Astrocyte (in vitro differentiated cells and primary cell): ENCODE measurements at places on chromosomes 16 and 17. TPM values are rescaled to one million over a fixed set of nuclear protein-coding genes. Genes with fewer than 3 reads are reported as not detected.
A peak's percentile ranks its signal among the peaks of the same experiment; 100 is the strongest.

Gene ITGAD
- not detected in 2 replicates for total RNA-seq

Gene WWOX
- 7.1 and 7.3 TPM in 2 replicates for total RNA-seq

Gene MYH11
- 1.0 and 1.7 TPM in 2 replicates for total RNA-seq

Gene ARL5C
- total RNA-seq, result not detected in 2 replicates

Gene TMEM106A
- 10.1 and 11.4 TPM in 2 replicates for total RNA-seq

Gene C1QL1
- not detected in 2 replicates for total RNA-seq

Gene GFAP
- 0.22 TPM in 1 of 2 replicates, not detected in the other for total RNA-seq

GRCh38 chr17:21202512-21202911 is 11.4 kb downstream of the TMEM11 start:
- no peak overlapping the region for H3K4me3 ChIP-seq
- DNase-seq, result no peak
- H3K4me1 ChIP-seq, result peaks cover 5% of the 10 kb centered on the region
- peaks cover 2% of the 10 kb centered on the region for H3K36me3 ChIP-seq

DNA sequence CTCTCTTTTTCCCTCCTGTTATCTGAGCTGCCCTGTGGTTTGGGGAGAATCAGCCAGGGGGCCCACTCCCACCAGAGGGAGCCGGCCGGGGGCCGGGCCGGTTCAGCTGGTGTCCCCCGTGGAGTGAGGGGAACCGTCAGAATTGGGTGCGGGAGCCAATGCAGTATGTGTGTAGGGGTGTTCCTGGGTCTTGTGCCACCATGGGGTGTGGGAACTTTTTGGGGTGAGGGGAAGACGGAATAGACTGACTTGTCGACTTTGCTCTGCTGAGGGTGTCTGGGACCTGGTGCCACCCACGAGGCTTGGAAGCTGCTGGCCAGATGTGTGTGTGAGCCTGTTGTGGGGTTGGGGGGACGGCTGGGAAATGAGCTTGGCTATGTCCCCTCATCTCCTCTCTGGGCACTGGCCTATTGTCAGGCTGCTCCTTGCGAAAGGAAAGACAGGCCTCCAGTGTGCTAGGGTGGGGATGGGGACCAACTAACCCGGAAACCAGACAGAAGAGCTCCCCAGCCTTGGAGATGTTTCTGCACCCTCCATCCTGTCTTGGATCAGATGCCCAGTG is 9.9 kb downstream of the RARA start:
- no peaks in the 10 kb centered on the region for H3K27me3 ChIP-seq
- DNase-seq, result no peak
- H3K27ac ChIP-seq, result peak overlapping the region; percentile 87
- peaks cover 85% of the 10 kb centered on the region for H3K4me1 ChIP-seq
- no peaks in the 10 kb centered on the region for H3K36me3 ChIP-seq

- H3K27ac ChIP-seq, result no peak overlapping the region
- no peaks in the 10 kb centered on the region for H3K4me1 ChIP-seq
Measured at GRCh38 chr16:82524976-82525375, 101.8 kb upstream of the CDH13 start.

DNA sequence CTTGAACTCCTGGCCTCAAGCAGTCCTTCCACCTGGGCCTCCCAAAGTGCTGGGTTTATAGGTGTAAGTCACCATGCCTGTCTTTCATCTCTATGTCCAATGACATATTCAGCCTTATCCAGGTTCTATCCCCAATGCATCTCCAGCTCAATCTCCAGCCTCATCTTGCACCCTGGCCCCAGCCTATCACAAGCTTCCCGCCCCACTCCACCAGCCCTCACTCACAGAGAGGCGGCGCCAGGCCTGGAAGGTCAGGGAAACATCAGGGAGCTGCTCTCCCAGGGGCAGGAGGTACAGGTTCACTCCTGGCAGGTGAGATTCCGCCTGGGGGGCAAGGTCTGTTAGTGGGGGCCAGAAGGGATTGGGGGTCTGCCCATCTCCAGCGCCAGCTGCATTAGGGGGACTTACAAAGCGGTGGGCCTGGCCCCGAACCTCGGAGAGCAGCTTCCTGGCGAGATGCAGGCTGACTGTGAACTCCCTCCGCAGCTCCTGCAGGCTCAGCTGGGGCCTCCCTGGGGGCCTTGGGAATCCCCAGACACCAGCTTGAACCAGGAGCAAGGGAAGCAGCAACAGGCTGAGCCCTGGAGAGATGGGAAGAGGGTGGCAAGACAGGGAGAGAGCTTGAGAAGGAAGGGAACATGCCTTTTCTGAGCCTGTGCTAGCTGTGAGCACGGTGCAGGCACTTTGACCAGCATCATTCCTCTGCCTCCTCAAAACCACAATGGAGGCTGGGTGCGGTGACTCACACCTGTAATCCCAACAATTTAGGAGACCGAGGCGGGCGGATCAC is 3.0 kb downstream of the IL27 start:
- H3K4me1 ChIP-seq, result no peaks in the 10 kb centered on the region
- DNase-seq, result no peak
- no peak overlapping the region for H3K27ac ChIP-seq
- H3K36me3 ChIP-seq, result no peaks in the 10 kb centered on the region
- H3K27me3 ChIP-seq, result peaks cover 7% of the 10 kb centered on the region
- no peak overlapping the region for H3K4me3 ChIP-seq

- no peak overlapping the region for H3K27ac ChIP-seq
- no peaks in the 10 kb centered on the region for H3K4me1 ChIP-seq
- H3K4me3 ChIP-seq, result no peak overlapping the region
- H3K27me3 ChIP-seq, result no peaks in the 10 kb centered on the region
Measured at GRCh38 chr16:71432906-71433305, 8.9 kb downstream of the TLE7 start.

DNA sequence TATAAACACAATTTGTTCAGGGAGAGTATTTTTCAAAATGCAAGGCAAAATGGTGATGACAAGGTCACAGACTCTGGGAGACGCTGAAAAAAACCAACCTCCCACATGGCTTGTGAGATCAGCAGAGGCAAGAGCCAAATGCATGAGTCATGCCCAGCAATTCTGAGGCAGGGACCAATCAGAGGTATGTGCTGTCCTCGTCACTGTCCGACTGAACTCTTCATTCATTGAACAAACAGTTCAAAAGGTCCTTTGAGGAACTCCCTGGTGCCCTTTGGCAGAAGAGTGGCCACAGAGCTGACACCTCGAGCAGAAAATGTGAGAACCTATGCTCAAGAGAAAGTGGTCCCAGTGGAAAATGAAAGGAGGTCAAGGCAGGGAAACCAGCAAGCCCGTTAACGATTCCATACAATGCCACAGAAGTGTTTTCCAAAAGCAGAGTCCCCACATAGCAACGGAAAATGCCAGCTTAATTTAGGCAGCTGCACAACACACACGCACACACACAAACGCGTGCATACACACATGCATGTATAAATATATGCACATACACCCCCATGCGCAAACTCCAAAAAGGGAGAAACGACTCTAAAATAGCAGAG is 50.9 kb downstream of the CDH11 start:
- DNase-seq, result peak; percentile 98
- peaks cover 41% of the 10 kb centered on the region for H3K4me1 ChIP-seq
- peak overlapping the region; percentile 13 for H3K4me3 ChIP-seq
- no peaks in the 10 kb centered on the region for H3K27me3 ChIP-seq

DNA sequence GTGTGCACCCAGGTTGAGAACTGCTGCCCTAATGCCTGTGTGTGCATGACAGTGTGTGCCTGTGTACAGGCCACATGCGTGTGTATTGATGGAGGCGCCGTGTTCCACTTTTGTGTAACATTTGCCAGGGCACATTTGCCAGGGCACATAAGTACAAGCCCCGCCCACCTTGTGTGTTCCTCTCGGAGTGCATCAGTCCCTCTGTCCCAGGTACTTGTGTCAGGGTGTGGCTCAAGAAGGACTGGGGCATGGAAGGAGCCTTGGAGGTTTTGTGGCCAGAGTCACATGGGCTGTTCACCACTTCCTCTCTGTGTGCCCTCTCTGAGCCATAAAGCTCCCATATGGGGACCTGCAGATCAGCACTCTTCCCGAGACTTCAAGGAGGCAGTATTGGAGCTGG is 73.9 kb downstream of the MRM1 start:
- H3K27ac ChIP-seq, result no peak overlapping the region
- no peak for DNase-seq
- H3K27me3 ChIP-seq, result peaks cover 18% of the 10 kb centered on the region
- no peak overlapping the region for H3K4me3 ChIP-seq
- no peaks in the 10 kb centered on the region for H3K36me3 ChIP-seq

DNA sequence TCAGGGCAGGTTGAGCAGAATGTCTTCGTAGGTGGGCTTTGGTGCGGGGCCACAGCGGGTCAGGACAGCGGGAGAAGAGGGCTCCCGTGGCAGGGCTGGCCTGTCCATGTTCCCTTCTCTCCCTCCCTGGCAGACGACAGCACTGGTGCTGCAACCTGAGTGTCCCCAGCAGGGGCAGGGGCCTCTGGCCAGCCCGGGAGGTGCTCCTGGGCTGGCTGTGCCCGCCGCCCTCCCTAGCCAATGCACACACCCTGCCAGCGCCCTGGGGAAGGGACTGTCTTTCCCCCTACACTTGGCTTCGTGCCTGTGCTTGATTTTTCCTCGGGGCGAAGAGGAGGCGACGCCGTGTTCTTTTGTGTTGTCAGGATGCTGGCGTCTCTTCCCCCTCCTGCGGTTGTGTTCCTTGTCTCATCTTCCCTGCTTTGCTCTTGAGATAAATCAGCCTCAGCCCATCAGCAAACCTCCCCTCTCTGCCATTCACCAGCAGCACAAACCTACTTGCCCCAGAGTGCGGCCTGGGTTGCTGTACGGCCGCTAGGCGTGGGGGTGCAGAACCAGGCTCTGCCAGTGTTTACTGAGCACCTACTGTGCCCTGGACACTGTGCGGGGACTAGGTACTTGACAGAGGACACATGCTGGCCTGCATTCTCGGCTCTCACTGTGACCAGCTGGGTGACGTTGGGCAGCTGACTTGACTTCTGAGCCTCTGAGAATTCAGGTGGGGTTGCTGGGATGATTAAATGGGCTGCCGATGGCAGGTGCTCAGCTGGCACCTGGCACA is 237.3 kb upstream of the CIBAR2 start:
- H3K27ac ChIP-seq, result no peak overlapping the region
- no peaks in the 10 kb centered on the region for H3K36me3 ChIP-seq
- DNase-seq, result no peak
- peaks cover 7% of the 10 kb centered on the region for H3K27me3 ChIP-seq

- no peak for DNase-seq
- peaks cover 10% of the 10 kb centered on the region for H3K4me1 ChIP-seq
- peaks cover 3% of the 10 kb centered on the region for H3K36me3 ChIP-seq
- no peaks in the 10 kb centered on the region for H3K27me3 ChIP-seq
Measured at GRCh38 chr17:4806456-4806776, 536 bp upstream of the PLD2 start.

GRCh38 chr16:27110524-27110896 is 43.8 kb downstream of the C16orf82 start:
- no peaks in the 10 kb centered on the region for H3K36me3 ChIP-seq
- DNase-seq, result no peak
- no peak overlapping the region for H3K27ac ChIP-seq
- H3K4me3 ChIP-seq, result no peak overlapping the region

DNA sequence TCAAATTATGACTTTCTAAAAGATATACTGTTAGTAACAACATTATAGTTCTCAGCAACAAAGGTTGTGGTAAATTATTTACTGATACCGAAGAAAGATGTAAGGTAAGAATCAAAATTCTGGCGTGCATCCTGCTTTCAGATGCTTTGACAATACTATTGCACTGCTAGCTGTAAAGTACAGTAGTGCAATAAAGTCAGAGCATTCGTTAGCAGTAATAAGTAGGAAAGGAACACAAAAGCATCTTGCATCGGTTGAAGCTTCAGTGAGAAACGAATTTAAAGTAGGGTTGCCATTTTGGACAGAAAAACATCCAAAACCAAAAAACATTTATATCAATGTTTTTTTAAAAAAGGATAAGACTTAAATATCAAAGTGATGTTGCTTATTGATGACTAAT is 4.0 kb downstream of the SKA2 start:
- H3K27me3 ChIP-seq, result no peaks in the 10 kb centered on the region
- H3K27ac ChIP-seq, result no peak overlapping the region
- peak overlapping the region; percentile 90 for H3K4me3 ChIP-seq
- no peak for DNase-seq

DNA sequence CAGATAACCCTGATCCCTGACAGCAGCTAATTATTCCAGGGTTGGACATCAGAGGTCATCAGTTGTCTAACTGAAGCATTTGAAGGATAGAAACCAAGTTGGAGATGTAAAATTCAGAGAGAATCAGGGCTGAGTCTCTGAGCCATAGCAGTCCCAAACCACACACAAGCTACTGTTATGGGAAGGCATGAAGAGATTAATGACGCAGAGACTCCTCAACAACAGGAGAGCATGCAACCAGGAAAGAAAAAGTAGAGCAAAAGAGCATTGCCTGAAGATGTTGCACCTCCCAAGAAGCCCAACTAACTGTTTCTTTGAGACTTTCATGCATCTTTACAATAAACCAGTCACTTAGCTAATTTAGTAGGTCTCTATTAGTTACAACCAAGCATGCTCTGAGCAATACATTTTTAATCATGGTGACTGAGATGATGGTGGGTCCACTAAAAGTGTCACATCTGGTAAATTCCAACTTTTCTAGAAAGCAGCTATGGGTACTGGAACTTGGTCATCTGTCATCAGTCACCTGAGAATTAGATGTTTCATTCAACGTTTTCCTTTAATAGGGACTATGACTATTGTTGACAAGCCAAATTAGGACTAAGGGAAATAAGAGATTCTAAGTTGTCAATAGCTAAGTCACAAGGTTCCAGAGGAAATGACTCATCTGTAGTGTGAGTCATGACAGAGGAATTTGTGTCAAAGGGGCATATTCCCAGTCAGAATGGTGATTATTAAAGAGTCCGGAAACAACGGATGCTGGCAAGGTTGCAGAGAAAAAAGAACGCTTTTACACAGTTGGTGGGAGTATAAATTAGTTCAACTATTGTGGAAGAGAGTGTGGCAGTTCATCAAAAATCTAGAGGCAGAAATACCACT is 239.8 kb downstream of the CHD9NB start:
- H3K27me3 ChIP-seq, result no peaks in the 10 kb centered on the region
- peak; percentile 71 for DNase-seq
- H3K27ac ChIP-seq, result no peak overlapping the region

DNA sequence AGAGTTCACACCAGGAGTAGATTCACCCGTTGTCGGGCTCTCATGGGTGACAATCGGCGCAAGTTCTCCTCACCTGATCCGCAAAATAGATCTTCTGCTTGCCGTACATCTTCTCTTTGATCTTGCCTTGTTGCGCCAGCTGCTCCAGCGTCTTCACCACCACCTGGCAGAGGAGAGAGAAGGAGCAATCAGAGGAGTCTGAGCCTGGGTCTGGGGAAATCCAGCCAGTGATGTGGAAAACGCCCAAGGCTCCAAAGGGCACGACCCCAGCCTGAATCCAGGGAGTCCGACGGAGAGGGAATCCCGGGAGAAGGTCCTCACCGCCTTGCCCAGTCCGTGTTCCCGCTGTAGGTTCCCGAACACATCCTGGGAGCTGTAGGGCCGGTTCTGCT is 393 bp downstream of the PSMC3IP start:
- peaks cover 30% of the 10 kb centered on the region for H3K36me3 ChIP-seq
- DNase-seq, result no peak
- H3K27ac ChIP-seq, result peak overlapping the region; percentile 77
- H3K4me1 ChIP-seq, result peaks cover 13% of the 10 kb centered on the region
- H3K4me3 ChIP-seq, result peak overlapping the region; percentile 98
- no peaks in the 10 kb centered on the region for H3K27me3 ChIP-seq

GRCh38 chr16:67104061-67104460 is 5.7 kb upstream of the PHAF1 start:
- no peaks in the 10 kb centered on the region for H3K27me3 ChIP-seq
- H3K4me1 ChIP-seq, result peaks cover 8% of the 10 kb centered on the region
- no peak for DNase-seq
- H3K36me3 ChIP-seq, result peaks cover 7% of the 10 kb centered on the region
- H3K27ac ChIP-seq, result no peak overlapping the region
